Effector CD8-positive, alpha-beta T cell (primary cell): ENCODE measurements at places on chromosomes 3 and 15.
A peak's percentile ranks its signal among the peaks of the same experiment; 100 is the strongest.

- DNase-seq, result no peak
Observed at GRCh38 chr3:47566667-47567066, 12.0 kb downstream of the CSPG5 start.

GRCh38 chr3:157148196-157148889 lies 11.6 kb downstream of the CCNL1 start:
- no peak for DNase-seq

- DNase-seq, result no peak
Observed at GRCh38 chr3:45955017-45955647, 11.9 kb downstream of the CXCR6 start.

DNA sequence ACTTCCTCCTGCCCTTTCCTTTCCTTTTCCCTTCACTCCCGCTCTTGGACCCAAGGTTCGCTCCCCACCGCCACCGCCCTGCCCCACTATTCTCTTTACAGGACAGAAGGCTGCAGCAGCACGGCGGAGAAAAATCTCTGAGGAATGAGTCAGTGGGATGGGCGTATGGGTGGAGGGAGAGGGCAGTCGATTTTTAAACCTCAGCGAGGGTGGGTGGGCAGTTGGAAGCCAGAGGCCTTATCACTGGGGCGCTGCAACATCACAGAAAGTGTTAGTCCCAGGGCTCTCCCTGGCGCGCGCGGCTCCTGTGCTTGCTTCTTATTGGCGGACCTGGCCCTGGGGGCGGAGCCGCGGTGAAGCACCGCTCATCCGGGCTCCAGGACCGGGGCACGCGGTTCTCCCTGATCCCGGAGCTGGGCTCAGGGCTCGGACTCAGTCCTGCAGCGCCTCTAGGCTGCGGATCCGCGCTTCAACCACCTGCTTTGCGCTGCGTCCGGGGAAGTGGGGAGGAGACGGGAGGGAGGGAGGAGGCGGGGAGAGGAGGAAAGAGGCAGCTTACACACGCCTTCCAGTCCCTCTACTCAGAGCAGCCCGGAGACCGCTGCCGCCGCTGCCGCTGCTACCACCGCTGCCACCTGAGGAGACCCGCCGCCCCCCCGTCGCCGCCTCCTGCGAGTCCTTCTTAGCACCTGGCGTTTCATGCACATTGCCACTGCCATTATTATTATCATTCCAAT lies at the start of gene ALCAM:
Gene ALCAM, plus strand, starts transcription at position 584 of the 737 bp plus-strand sequence.
- peak; percentile 63 for DNase-seq

DNA sequence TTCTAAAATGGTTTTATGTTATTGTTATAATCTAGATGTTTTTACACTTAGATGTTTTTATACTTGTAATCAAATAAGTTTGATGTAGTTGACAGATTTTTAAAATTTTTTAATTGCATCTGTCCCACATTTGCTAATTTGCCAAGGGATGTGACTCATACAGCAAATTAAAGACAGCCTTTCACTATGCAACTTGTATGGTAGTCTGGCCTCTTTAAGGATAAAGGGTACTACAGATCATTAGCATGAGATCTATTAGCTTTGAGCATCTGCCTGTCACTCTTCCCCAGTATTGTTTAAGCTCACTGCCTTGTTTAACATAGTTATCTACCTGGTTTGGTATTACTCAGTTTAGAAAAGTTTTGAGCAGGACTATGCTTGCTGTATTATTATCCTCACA lies 83.0 kb downstream of the NPTN start:
- no peak for DNase-seq

DNA sequence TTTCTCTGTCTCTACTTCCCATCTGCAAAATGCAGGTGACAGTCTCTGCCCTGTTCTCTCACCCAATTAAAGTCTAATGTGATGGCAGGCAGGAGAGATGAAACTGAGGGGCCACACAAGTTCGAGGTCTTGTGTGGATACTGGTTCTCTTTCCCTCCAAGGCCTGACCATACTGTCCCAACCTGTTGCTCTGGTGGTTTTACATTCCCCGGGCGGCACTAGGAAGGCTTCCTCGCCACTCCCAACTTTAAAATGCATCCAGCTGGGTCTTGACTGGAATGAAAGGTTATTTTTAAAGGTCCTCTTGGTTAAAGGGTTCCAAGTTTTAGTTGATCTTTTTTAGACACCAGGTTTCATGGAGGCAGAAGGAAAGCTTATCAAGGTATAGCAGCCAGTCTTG lies 37.2 kb downstream of the WHAMM start:
- DNase-seq, result no peak

- DNase-seq, result no peak
Observed at GRCh38 chr3:58260261-58260731, 22.7 kb downstream of the ABHD6 start.

DNA sequence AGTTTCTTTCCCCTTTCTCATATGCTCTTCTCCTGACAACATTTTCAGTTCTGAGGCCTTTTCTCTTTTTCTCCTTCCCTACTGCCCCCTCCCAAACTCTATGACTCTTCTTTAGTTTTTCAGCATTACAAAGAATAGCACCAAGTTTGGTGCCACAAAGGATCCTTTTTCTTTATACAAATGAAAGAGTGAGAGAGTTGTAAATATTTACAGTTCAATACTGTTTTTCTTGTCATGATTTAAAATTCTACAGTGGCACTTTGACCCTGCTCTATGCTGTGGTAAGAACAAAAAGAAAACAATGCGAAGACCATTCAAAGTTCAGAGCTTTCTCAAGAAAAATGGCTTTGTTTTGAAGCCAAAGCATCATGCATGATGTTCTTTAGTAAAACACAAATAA lies 667.9 kb upstream of the SGO1 start:
- no peak for DNase-seq

DNA sequence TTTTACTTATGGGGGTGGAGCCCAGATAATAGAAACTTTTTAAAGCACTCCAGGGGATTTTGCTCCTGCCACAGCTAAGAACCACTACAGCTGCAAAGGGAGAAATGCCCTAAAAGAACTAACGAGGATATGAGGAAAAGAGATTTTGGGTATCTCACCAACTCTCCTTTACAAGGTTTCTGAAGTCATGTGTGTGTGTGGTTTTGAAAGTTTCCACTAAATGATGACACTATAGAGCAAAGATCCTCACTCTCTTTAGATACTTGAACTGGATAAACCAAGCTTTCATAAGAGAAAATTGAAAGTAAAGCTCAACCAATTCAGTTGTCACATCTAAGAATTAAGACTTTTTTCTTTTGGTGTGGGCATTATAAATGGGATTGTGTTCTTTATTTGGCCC lies 455.3 kb upstream of the ALCAM start:
- DNase-seq, result no peak

GRCh38 chr3:179730506-179730905 lies 77.7 kb downstream of the USP13 start:
- DNase-seq, result no peak

GRCh38 chr15:32733281-32733680 lies 15.5 kb downstream of the GREM1 start:
- no peak for DNase-seq

GRCh38 chr3:143088835-143089234 lies 30.7 kb upstream of the CHST2 start:
- no peak for DNase-seq

- no peak for DNase-seq
Observed at GRCh38 chr3:55719508-55719907, 232.4 kb upstream of the WNT5A start.

GRCh38 chr15:68769702-68770101 lies 51.0 kb downstream of the ANP32A start:
- no peak for DNase-seq

DNA sequence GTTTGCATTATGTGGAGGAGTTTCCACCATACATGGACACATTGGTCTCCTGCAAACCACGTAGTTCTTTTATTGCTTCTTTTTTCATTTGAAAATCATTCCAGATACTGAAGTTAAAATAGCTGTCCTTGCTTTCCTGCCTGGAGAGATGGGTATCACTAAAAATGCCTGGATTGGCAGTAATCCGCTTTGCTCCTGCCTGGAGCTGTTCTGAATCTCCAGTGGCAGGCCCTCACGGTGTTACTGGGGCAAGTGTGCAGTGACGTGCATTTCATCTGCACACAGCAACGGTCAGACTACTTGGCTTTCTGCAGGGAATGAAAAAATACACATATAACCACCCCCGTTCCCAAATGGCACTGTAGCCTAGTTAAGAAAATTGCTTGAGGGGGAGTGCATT lies 272.9 kb downstream of the IL5RA start:
- no peak for DNase-seq

- no peak for DNase-seq
Observed at GRCh38 chr3:185718736-185719593, 105.9 kb downstream of the IGF2BP2 start.

- no peak for DNase-seq
Observed at GRCh38 chr3:141648055-141648910, 89.8 kb upstream of the RNF7 start.
